CD4-positive, alpha-beta memory T cell (primary cell): ENCODE measurements at places on chromosomes 7 and 10. TPM values are rescaled to one million over a fixed set of nuclear protein-coding genes. Genes with fewer than 3 reads are reported as not detected.

Gene IFIT5
- polyA plus RNA-seq, result 13.6 TPM

Gene ARMH3
- polyA plus RNA-seq, result 28.7 TPM

Gene TRPV5
- polyA plus RNA-seq, result not detected

Gene KIAA1549
- polyA plus RNA-seq, result 0.02 TPM

Gene TMEM120A
- polyA plus RNA-seq, result 38.1 TPM
